ENCODE measurements at places on chromosomes 12 and 14. TPM values are rescaled to one million over a fixed set of nuclear protein-coding genes. Genes with fewer than 3 reads are reported as not detected.

ERBB3 gene
- 0.67 TPM for total RNA-seq

DNA sequence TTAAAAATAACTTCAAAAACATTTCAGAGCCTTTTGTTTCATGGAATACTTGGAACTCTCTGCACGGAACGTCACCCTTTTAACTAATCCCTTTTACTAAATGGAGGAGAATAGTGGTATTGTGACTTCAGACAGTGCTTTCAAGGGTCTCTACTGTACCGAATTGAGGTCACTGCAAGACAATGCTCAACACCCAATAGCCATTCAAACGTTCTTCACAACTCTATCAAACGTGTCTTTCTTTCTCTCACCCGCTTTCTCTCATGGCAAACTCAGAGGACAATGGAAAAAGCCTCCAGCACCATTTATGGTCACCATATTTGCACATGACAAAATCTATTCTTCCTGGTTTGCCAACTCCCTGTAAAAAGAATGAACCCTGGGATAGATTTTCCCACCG, 132.1 kb upstream of the SOX5 start:
- no peak for ATAC-seq

VAMP1 gene
- 15.5 TPM for total RNA-seq

GRCh38 chr14:75217508-75218206, 41.2 kb upstream of the TMED10 start:
- ATAC-seq = no peak

- no peak for ATAC-seq
Observed at GRCh38 chr12:19855851-19856250, 416.6 kb downstream of the AEBP2 start.

DNA sequence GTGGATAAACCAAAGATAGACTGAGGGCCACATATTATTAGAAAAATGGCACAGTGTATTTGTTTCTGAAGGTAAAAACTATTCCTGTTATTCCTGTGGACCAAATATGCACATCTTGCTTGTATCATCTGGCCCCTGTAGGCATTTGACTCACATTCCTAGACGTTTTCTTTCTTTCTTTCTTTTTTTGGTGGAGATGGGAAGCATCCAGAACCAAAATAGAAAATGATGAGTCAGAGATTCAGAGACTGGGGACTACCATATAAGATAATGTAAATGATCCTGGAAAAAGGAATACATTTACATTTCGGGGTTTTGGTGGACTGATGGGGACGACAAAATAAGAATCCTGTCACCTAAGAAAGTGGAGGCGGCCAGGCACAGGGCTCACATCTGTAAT, 24.2 kb downstream of the TRIM9 start:
- ATAC-seq = no peak

MLEC gene
- total RNA-seq = 82.3 TPM

GRCh38 chr12:107618106-107618505, 67.5 kb upstream of the PWP1 start:
- no peak for ATAC-seq

- ATAC-seq = no peak
Observed at GRCh38 chr12:43602738-43603137, 50.7 kb upstream of the ADAMTS20 start.

Data from motor neuron (in vitro differentiated cells).